Thymus (tissue), 14 donors: ENCODE measurements at places on chromosomes 5 and 9. TPM values are rescaled to one million over a fixed set of nuclear protein-coding genes. Genes with fewer than 3 reads are reported as not detected.

Gene PGM5
- 5.2 TPM for polyA plus RNA-seq

Gene AK8
- polyA plus RNA-seq = 2.3 TPM

Gene MAMDC2
- 1.2 TPM for polyA plus RNA-seq

Gene CEP72
- 5.0 TPM for polyA plus RNA-seq

Gene ARL14EPL
- polyA plus RNA-seq = 0.18 TPM

Gene PRELID2
- polyA plus RNA-seq = 3.1 TPM

Gene PRRX2
- 3.8 TPM for polyA plus RNA-seq

Gene TSSK1B
- 0.02 TPM for polyA plus RNA-seq

Gene SGCD
- polyA plus RNA-seq = 0.46 TPM

Gene MEIKIN
- 0.09 TPM for polyA plus RNA-seq

Gene OR1Q1
- 0.05 TPM for polyA plus RNA-seq

Gene CDH9
- polyA plus RNA-seq = 0.09 TPM

Gene FOXD4L3
- 0.50 TPM for polyA plus RNA-seq

Gene SOX30
- polyA plus RNA-seq = 0.16 TPM

Gene SPOCK1
- polyA plus RNA-seq = 8.6 TPM

Gene SURF2
- polyA plus RNA-seq = 34.0 TPM

Gene PPP2R2B
- polyA plus RNA-seq = 3.2 TPM

Gene PLPP7
- 0.96 TPM for polyA plus RNA-seq

Gene SPINK1
- polyA plus RNA-seq = 7.3 TPM

Gene BAAT
- 0.11 TPM for polyA plus RNA-seq

Gene TAS2R1
- polyA plus RNA-seq = 0.05 TPM

Gene SMIM33
- polyA plus RNA-seq = 0.05 TPM

Gene PCDHGB6
- 1.1 TPM for polyA plus RNA-seq

Gene CPLANE1
- 6.0 TPM for polyA plus RNA-seq

Gene SLC6A3
- polyA plus RNA-seq = 14.9 TPM

Gene F2RL2
- polyA plus RNA-seq = 0.91 TPM
